Activated naive CD4-positive, alpha-beta T cell treated with anti-CD3 and anti-CD28 coated beads, Interleukin-2, amount 50 U/mL, for 72 hours (primary cell): ENCODE measurements at places on chromosomes 1 and 21. TPM values are rescaled to one million over a fixed set of nuclear protein-coding genes. Genes with fewer than 3 reads are reported as not detected.
A peak's percentile ranks its signal among the peaks of the same experiment; 100 is the strongest.

- DNase-seq: no peak
These were observed 24.2 kb downstream of the CEP170 start for GRCh38 chr1:243230914-243231313.

- DNase-seq: no peak
These were observed 271.5 kb downstream of the TGFB2 start for GRCh38 chr1:218616681-218617080.

- DNase-seq: peak; percentile 57
These were observed 6.0 kb upstream of the PIGC start for GRCh38 chr1:172449585-172450523.

GRCh38 chr1:54971317-54971791 lies 9.1 kb upstream of the TMEM61 start:
- DNase-seq: no peak

DNA sequence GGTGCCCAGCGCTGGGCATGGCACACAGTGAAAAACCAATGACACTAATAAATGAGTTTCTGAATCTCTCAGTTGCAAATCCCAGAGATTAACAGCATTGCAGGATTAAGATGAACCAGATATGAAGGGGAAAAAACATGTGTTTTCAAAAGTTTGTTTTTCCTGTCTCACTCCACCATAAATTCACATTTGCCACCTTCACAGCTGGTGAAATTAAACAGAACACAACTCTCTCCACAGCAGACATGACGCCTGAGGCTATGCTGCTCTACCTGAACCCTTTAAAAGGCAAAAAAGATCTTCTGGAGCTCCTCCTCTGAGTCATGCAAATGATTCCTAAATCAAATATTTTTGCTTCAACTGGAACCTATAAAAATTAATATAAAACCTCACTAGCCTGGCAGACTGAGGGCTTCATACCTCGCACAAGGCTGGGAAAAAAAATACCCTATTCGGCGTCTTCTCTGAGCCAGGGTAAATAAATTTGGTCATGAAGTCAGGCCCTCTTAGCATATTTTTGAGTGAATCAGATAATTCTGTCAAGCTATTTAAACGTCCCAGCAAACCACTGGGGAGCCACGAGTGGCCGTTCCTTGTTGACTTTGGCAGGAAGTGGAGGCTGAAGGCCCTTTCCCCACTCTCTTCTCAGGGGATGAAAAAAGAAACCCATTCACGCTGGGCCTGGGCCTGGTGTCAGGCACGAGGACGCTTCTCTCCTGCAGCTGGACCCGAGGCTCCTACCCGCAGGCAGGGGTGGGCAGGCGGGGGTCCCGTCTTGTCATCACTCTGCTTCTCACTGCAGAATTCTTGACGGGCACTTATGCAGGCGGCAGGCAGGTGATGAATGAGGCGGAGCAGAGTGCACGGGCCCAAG lies 53.0 kb downstream of the DMRTB1 start:
- DNase-seq: no peak

- DNase-seq: no peak
These were observed 8.8 kb upstream of the LMX1A start for GRCh38 chr1:165365341-165365740.

DNA sequence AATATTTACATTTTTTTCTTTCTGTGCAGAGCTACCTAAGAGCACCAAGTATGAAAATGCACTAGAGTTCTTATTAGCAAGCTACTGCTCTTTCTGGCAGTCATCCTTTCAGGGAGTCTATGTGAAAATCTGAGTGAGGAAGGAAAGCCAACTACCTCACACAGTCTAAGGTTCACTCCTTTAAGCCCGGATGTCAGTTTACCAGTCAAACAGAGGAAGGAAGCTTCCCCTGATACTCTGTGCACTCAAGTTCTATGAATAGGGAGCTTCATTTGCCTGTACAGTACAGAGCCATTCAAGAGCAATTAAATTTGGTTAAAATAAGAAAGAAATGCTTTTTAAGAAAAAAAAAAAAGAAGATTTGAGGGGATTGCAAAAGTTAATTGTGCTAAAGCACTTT lies 6.9 kb downstream of the COL11A1 start:
- no peak for DNase-seq

- no peak for DNase-seq
These were observed 37.3 kb upstream of the HYI start for GRCh38 chr1:43491061-43491460.

DNA sequence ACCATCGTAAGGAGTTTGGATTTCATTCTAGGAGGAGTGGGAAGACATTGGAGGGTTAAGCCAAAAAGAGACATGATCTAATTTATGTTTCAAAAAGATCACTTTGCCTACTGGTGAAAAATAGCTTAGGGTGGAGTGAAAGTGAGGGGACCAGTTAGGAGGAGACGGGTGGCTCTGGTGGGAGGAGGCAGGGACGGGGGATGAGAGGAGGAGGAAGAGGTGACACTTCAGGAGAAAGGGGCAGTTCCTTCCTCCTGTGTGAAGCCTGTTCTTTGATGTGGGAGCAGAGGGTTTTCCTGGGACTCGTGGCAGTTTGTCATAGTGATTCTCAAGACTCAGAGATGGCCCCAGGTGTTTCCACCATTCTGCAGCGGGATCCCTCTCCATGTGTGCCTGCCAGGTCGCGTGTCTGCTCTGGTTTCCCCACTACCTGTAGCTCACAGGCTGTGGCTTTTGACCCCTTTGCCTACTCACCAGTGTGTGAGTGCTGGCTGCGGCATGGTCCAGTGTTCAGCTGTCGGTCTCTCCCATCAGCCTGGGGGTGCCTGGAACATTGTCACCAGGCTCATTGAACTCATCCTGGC lies 102.4 kb downstream of the CNIH3 start:
- DNase-seq: no peak

DNA sequence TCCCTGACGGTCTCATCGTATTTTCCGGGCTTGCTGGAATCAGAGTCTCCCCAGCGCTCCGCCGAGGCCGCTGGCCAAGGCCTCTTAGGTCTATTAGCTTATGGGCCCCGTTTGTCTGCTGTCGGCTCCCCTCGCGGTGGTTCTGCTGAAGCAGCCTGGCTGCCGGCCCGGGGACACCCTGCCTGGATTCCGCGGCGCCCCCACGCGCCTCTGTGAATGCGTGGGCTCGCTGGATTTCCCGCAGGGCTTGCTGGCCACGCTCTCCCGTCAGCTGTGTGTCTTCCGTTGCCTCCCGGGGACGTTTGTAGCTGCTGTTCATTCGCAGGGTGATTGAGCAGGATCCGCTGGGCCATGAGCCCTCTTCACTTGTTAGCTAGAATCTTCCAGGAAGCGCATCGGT lies 8.4 kb downstream of the LRRC3 start:
- DNase-seq: peak; percentile 48

DNA sequence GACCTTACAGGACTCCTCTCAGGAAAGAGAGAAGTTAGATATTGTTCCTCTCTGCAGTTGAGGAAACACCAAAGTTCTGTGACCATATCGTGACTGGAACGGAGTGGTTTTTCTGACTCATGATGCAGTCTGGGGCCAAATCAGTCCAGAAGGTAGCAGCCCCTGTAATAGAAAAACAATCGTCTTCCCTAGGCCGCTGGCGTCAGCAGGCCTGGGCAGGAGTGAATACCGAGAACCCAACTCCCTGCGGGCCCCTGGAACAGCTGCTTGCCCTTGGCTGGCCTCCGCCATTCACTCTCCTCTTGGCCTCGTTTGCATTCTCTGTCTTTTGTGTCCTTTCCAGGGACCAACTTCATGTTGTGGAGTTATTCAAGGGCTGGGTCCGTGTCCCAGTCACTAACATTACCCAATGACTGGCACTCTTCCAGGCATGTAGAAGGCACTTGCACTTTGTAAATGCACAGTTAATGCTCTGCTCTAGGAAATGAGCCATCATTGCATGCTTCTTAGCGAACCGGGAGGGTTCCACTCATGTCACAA lies 10.9 kb upstream of the CD101 start:
- DNase-seq: no peak

DNA sequence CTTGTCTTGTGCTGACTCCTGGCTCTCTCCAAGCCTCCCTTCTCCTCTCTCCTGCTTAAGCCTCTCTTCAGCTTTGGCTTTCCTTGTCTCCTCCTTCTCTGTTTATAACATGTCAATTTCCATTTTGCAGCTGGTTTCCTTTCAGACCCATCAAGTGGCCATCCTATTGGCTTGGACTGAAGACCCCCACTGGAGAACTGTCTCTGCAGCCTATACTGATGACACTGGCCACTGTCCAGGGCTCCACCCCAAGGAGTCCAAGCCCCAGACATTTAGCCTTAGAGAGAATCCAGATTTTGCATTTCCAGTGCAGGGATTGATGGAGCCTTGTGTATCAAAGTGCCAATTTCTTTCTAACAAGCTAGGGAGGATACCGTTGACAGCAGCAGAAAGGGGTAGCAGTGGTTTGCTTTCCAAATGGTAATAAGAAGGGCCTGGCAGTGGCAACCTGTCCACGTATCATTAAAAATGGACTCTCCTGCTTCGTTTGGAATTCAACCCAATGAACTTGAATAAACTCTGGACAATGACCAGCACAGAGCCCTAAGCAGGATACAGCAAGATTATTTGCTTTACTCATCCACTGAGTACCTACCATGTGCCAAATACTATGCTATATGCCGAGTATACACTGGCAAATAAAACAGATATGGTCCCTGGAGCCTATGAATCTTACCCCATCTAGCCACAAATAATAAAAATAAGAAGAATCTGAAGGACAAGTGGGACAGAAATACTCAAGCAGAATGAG lies 6.5 kb downstream of the OVAAL start:
- DNase-seq: no peak

DNA sequence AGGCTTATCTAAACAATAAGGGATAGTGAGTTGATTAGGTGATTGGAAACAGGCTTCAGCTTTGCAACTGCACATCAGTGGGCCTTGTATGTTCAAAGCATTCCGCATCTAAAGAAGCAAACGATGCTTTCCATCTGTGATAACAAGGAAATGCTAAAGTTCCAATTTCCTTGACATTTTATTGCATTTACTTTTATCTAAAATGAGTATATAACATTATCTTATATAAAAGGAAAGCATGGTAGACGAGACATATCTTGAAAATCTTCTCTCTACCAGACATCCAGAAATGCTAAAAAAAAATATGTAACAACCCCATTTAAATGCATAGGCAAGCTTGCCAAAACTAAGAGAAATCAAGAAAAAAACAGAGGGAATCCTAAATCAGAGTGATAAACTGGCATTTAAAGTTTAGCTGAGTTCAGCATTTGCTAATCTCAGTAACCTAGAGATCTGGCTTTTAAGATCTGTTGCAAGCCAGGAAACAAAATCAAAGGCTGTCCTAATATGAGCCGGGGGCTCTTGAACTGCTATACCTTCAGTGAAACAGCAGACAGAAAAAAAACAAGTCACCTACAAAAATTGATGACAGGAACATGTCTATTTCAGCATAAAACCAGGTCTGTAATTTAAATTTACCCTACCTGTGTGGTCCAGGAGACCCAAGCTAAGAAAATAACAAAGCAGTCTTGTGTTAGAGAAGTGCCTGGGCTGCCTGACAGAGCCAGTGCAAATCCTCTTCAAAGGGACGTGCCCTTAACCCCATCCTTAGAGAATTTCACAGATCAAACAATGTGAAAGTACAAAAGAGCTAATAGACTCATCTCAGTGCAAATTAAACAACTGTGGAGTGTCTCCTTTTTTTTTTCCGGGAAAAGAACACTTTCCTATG lies 3.1 kb upstream of the RGS13 start:
- DNase-seq: no peak

GRCh38 chr1:215600258-215600792 lies 33.2 kb downstream of the KCTD3 start:
- no peak for DNase-seq

DNA sequence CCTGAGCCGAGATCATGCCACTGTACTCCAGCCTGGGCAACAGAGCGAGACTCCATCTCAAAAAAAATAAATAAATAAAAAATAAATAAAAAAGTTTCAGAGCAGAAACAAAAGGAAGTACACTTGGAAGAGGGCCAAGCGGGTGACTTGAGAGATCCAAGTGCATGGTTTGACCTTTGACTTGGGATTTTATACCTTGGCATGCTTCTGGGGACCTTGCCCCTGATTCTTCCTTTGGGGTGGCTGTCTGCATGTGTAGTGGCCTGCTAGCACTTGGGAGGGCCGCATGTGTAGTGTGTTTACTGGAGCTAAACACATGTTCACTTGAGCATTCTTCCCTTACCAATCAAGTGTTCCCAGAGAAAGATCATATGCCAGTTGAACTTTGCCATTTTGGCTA lies 114.0 kb downstream of the DTL start:
- no peak for DNase-seq

- DNase-seq: no peak
These were observed 28.5 kb downstream of the CR1L start for GRCh38 chr1:207673399-207673798.

DNA sequence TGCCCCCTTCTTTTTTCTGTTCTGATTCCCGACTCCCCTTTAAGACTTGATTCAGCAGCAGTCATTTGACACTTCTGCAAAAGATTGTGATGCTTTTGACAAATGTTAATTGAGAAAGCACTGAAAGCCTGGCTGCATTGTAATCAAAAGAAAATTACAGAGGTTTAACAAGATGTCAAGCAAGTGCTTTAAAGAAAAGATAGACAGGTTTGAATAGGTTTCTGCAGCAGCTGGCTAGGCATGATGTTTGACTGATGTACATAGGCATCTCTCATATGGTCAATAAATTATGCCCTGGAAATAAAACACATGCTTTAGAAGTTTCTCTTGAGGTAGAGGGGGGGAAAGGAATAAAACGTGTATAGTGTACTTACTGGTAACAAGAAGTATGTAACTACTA lies 147.8 kb downstream of the ADGRL2 start:
- no peak for DNase-seq

- DNase-seq: no peak
These were observed 293.3 kb upstream of the RUNX1 start for GRCh38 chr21:35342440-35342839.

DNA sequence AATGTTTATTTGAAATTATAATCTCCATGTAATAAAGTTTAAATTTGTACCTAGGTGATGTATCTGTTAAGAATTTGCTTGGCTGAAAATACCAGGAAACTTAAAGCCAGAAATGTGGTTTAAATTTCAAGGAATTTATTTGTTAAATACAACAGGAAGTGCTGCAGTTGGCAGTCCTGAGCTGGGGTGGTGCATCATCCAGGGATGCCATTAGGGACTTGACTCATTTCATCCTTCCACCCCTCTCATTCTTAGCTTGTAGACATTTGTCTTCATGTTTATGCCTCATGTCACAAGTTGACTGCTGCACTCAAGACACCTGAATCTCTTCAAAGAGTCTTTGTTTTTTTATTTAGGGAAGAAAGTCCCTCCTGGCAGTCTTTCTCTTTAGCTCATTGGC lies 175.9 kb downstream of the LHX8 start:
- DNase-seq: no peak

The CELA2A gene
- total RNA-seq: not detected

The LIN28A gene
- not detected for total RNA-seq

The HNRNPR gene
- total RNA-seq: 175 TPM

The FMO3 gene
- total RNA-seq: not detected

The ASPM gene
- total RNA-seq: 37.1 TPM

The TNFRSF4 gene
- total RNA-seq: 166 TPM

The SPRR2E gene
- not detected for total RNA-seq

The CYP4B1 gene
- total RNA-seq: not detected

The MYCL gene
- 0.72 TPM for total RNA-seq

The PTP4A2 gene
- total RNA-seq: 216 TPM

The SPRR3 gene
- total RNA-seq: not detected
